Brain pericyte (primary cell): ENCODE measurements at places on chromosomes 7 and 10.

DNA sequence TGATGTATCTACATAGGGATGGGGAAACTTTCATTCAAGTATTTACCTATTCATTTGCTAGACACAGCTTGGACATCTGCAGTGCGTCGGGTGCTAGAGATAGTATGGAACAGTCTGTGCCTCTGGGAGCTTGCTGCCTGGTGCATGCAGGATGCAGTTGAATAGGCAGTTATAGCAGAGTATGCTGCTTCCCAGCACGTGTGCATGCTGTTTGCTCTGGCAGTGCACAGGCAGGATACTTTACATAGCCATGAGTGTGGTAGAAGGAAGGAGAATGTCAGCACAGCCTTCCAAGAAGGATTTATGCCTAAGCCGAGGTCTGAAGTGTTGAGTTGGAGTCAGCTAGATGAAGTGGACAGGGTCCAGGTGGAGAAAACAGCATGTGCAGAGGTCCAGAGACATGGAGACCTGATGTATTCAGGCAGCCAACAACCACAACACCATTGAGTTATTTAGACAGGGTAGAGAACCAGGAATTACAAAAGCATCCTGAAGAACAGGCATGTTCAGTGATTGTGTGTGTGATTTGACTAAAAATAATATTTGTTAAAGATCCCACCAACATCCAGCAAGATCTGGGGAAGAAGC lies 8.1 kb downstream of the MAP3K8 start:
- no peak for DNase-seq

DNA sequence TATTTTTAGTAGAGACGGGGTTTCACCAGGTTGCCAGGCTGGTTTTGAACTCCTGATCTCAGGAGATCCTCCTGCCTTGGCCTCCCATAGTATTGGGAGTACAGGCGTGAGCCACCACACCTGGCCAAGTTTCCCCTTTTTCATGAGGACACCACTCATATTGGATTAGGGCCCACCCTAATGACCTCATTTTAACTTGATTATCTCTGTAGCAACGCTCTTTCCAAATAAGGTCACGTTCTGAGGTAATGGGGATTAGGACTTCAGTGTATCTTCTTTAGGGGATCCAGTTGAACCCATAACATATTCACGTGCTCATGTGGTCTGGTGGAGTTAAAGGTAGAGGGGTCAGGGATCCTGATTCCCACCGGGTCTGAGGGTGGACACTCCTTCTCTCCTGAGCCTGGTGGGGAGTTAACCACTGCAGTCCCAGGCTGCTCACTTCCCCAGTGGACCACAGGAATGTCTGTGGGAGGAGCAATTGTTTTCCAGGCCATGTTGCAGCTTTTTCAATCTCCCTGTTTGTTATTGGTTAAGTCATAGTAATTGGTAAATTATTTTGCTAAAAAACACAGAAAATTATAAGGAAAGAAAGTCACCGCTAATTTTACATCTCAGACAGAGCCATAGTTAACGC lies 130.5 kb downstream of the GRK5 start:
- DNase-seq = no peak

GRCh38 chr10:12349629-12350166 lies 351 bp downstream of the CAMK1D start:
- DNase-seq = no peak

GRCh38 chr7:116805100-116805544 lies 57.3 kb upstream of the CAPZA2 start:
- no peak for DNase-seq

DNA sequence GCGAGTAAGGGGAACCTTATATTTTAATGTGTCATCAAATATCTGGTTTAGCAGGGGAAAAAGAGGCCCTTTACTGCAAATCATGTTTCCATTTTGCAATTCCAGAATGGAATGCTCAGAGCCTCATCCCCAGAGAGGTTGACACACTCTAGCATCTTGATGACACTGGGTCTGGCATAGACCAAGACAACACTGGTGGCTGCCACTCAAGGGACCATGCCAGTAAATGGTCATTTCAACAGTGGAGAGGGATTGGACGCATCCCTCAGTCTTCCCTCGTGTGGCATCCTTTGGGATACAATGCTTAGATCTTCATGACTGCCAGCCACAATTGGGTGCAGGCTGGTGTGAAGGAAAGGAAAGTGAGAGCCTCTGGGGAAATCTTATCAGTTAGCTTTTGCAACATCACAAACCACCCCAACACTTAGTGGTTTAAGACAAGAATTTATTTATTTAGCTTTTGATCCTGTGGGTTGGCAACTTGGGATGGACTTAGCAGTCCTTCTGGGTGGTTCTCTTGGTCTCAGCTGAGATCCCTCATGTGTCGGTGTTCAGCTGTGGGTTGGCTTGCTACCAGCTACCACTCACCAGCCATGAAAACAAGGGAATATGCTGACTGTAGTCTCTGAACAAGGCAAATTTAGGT lies 21.6 kb downstream of the TACC2 start:
- DNase-seq = no peak

- no peak for DNase-seq
Measured at GRCh38 chr10:5282137-5282536, 82.6 kb upstream of the UCN3 start.
